Activated CD4-positive, alpha-beta T cell treated with anti-CD3 and anti-CD28 coated beads for 36 hours (primary cell): ENCODE measurements at places on chromosomes 13 and 19. TPM values are rescaled to one million over a fixed set of nuclear protein-coding genes. Genes with fewer than 3 reads are reported as not detected.
A peak's percentile ranks its signal among the peaks of the same experiment; 100 is the strongest.

The KIR3DL2 gene
- total RNA-seq, result 1.3 TPM

The ZNF208 gene
- 3.4 TPM for total RNA-seq

DNA sequence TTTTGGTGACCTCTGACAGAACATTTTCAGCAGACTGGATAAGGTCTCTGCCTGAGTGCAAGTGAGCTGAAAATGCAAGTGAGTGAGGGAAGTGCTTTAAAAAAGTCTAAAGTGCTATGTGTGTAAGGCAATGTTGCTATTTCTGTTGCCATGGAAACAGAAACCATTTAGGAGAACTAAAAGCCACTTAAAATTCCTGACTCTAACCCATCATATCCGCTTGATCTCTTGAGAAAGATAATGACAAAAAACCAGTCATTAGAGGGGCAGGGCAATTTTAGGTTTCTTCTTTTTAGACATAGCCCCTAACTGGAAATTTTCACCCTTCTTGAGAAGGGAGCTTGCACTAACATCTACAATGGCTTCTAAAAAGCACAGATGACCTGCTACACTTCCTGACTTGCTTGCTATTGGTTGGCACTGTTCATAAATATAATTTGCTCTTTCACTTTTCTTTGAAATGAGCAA, at the start of gene CYSLTR2:
CYSLTR2 (plus strand) TSS at position 458 of the 468 bp plus-strand sequence. CDS start 52,889 bp downstream, outside the sequence.
- H3K27ac ChIP-seq, result peak within 1 kb of the TSS; percentile 90
- H3K4me1 ChIP-seq, result peaks cover 44% of the 10 kb centered on the region
- no peak for DNase-seq
- peak within 1 kb of the TSS; percentile 60 for H3K4me3 ChIP-seq

The CD177 gene
- total RNA-seq, result not detected

The ZNF471 gene
- total RNA-seq, result 1.4 TPM

- no peaks in the 10 kb centered on the region for H3K36me3 ChIP-seq
- no peaks in the 10 kb centered on the region for H3K4me1 ChIP-seq
- no peak overlapping the region for H3K4me3 ChIP-seq
- H3K27ac ChIP-seq, result no peak overlapping the region
- H3K27me3 ChIP-seq, result no peaks in the 10 kb centered on the region
These were observed 90.6 kb downstream of the SPRY2 start for GRCh38 chr13:80250213-80250810.

DNA sequence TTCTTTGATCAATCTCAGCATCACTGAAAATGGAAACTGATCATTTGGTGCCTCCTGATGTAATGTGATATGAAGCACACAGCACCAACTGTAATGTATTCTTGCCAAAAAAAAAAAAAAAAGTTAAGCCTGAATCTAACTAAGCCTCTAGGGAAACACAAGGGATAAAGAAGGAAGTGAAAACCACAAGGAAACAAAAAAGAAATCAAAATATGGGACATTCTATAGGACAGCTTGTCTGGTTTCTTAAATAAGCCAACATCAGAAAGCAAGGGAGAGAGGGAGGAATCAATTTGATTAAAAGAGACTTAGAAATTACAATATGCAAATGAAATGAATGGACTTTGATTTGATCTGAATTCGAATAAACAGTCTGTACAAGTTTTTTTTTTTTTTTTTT, 20.6 kb upstream of the METTL21C start:
- H3K27me3 ChIP-seq, result peaks cover 5% of the 10 kb centered on the region
- H3K4me3 ChIP-seq, result no peak overlapping the region
- H3K27ac ChIP-seq, result no peak overlapping the region
- no peak for DNase-seq
- H3K4me1 ChIP-seq, result no peaks in the 10 kb centered on the region

DNA sequence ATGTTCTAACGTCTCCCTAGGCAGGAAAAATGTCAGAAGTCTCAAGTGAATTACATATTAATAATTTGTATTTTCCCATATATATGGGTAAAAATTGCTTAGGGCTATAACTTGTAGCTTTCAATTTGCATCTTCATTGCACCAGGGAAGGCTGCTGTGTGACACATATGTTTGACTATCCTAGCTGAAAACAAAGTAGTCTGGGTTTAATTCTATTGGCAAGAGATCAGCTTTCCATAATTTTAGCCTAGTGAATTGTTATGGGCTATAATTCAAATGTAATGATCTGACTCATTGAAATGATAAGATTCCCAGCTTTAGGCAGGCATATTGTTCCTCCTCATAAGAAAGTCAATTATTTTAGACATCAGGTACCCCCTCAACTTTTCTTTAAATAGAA, 553.1 kb downstream of the DCT start:
- H3K27me3 ChIP-seq, result peaks cover 6% of the 10 kb centered on the region
- H3K27ac ChIP-seq, result no peak overlapping the region
- H3K4me1 ChIP-seq, result no peaks in the 10 kb centered on the region
- no peak for DNase-seq
- H3K36me3 ChIP-seq, result no peaks in the 10 kb centered on the region
- H3K4me3 ChIP-seq, result no peak overlapping the region

GRCh38 chr13:114315074-114315785, 927 bp downstream of the CHAMP1 start:
- no peak for DNase-seq
- peak overlapping the region; percentile 89 for H3K27ac ChIP-seq
- H3K27me3 ChIP-seq, result no peaks in the 10 kb centered on the region
- peaks cover 53% of the 10 kb centered on the region for H3K4me1 ChIP-seq
- H3K36me3 ChIP-seq, result peaks cover 35% of the 10 kb centered on the region
- peak overlapping the region; percentile 97 for H3K4me3 ChIP-seq

DNA sequence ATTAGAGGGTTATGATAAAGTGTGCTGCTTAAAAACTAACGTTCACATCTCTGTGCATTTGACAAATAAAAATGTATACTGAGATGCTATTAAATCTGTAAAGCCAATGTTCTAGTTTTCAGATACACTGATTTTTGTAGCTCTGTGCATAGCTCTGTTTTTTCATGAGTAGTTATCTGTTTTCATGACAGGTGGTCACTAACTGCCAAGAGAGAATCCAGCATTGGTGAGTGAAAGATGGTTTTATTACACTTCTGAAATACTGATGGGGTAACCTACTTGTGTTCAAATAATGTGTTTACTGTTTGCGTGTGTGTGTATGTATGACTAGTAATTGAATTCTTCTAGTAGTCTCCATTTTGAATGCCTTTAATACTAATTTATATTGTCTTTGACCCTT, 29.0 kb downstream of the URI1 start:
- no peaks in the 10 kb centered on the region for H3K27me3 ChIP-seq
- peaks cover 66% of the 10 kb centered on the region for H3K4me1 ChIP-seq
- H3K36me3 ChIP-seq, result peaks cover 5% of the 10 kb centered on the region
- no peak overlapping the region for H3K27ac ChIP-seq
- no peak overlapping the region for H3K4me3 ChIP-seq

- no peak overlapping the region for H3K4me3 ChIP-seq
- no peak overlapping the region for H3K27ac ChIP-seq
- peaks cover 62% of the 10 kb centered on the region for H3K36me3 ChIP-seq
- no peaks in the 10 kb centered on the region for H3K4me1 ChIP-seq
These were observed 18.7 kb upstream of the QTRT1 start for GRCh38 chr19:10682397-10683063.

DNA sequence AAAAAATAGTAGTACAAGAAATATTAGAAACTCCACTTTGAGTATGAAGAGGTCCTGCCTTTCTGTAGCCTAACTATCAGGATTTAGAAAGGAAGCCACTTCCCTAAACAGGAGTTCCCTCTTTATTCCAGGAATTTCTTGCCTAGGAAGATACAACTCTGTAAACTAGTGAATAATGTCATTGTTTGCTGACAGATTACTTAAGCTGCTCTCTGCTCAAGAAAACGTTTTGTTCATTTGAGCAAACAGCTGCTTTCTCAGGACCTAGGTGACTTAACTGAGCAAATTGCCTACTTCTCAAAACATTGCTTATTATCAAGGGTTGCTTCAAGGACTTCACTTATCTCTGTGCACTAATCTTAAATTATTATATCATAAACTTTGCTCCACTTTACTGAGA, 1419.4 kb upstream of the SLC10A2 start:
- H3K36me3 ChIP-seq, result no peaks in the 10 kb centered on the region
- H3K4me3 ChIP-seq, result no peak overlapping the region
- H3K27me3 ChIP-seq, result no peaks in the 10 kb centered on the region
- H3K27ac ChIP-seq, result no peak overlapping the region

GRCh38 chr13:99959540-99960230, 11.9 kb downstream of the ZIC5 start:
- H3K36me3 ChIP-seq, result no peaks in the 10 kb centered on the region
- DNase-seq, result peak; percentile 26
- H3K4me3 ChIP-seq, result peak overlapping the region; percentile 44

- peaks cover 33% of the 10 kb centered on the region for H3K4me1 ChIP-seq
- peaks cover 15% of the 10 kb centered on the region for H3K27me3 ChIP-seq
- H3K4me3 ChIP-seq, result no peak overlapping the region
- H3K36me3 ChIP-seq, result peaks cover 29% of the 10 kb centered on the region
These were observed 59.6 kb downstream of the KCNRG start for GRCh38 chr13:50074843-50075242.

DNA sequence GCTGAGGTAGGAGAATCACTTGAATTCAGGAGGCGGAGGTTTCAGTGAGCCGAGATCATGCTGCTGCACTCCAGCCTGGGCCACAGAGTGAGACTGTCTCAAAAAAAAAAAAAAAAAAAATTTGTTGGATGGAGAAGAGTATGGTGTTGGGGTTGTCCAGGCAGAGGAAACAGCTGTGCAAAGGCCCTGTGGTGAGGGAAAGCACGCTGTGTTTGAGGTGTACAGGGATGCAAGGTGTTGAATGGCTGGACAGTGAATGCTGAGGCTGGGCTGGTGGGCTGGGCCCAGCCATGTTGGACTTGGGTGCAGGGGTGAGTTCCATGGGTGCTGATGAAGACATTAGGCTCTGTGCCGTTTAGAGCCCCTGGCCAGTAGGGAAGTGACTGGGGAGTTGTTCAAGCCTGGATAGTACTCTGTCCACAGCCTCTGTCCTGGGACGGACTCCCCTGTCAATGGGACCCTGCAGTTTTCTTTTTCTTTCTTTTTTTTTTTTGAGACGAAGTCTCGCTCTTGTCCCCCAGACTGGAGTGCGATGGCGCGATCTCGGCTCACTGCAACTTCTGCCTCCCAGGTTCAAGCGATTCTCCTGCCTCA, 18.6 kb downstream of the PRR12 start:
- peaks cover 20% of the 10 kb centered on the region for H3K4me1 ChIP-seq
- no peak for DNase-seq
- peaks cover 21% of the 10 kb centered on the region for H3K36me3 ChIP-seq
- no peak overlapping the region for H3K4me3 ChIP-seq

GRCh38 chr19:33248954-33249613, 23.4 kb upstream of the SLC7A10 start:
- no peak overlapping the region for H3K4me3 ChIP-seq
- no peaks in the 10 kb centered on the region for H3K4me1 ChIP-seq
- H3K27ac ChIP-seq, result no peak overlapping the region
- H3K36me3 ChIP-seq, result no peaks in the 10 kb centered on the region
- no peaks in the 10 kb centered on the region for H3K27me3 ChIP-seq
- peak; percentile 32 for DNase-seq

- peaks cover 32% of the 10 kb centered on the region for H3K36me3 ChIP-seq
- H3K4me3 ChIP-seq, result peak within 1 kb of the TSS; percentile 84
- H3K27ac ChIP-seq, result peak within 1 kb of the TSS; percentile 94
These were observed at the start of gene RASAL3 for GRCh38 chr19:15464394-15465385. Gene RASAL3 (minus strand): TSS chr19:15464544. CDS start chr19:15464358, 186 bp downstream.

DNA sequence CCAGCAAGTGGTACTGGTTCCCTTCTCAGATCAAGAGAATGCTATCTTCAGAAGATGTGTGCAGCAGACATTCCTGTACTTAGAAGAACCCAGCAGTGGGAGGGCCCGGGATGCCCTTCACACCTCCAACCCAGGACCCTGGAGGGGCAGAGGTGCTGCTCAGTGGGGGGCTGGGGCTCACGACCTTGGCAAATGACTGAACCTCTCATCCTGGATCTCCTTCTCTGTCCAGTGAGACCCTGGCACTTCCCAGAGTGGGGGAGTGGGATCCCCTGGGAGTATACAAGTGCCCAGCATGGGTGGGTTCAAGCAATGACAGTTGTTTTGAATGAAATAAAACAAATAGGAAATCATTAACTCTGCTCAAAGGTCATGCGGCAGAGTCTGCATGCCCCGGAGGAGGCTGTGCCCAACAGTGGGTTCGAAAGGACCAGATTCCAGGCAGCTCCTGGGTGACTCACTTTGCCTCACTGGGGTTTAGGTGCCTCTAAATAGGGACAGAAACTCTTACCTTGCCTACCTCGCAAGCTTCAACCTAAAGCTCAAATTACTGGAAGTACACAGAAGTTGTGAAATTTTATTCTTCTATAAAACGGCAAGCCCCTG, 26.9 kb downstream of the GGACT start:
- no peak overlapping the region for H3K27ac ChIP-seq
- no peak overlapping the region for H3K4me3 ChIP-seq
- peaks cover 3% of the 10 kb centered on the region for H3K36me3 ChIP-seq
- DNase-seq, result no peak

DNA sequence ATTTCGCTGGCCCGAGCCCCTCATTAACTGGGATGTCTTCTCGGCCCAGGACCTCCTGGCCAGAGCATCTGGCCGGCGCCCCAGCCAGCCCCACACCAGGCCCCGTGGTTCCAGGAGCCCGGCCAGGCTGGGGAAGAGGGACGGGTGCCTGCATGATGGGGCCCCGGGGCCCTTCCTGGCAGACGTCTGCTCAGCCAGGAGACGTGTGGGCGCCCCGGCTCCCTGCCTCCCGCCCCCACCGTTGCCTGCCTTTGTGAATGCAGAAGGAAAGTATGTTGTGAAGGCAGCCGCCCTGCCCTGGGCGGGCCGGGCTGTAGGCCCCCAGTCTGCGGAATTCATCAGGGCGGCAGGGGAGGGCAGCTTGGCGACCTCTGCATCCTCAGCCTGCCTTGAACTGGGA, 4.4 kb upstream of the COMP start:
- DNase-seq, result no peak
- no peak overlapping the region for H3K27ac ChIP-seq
- peaks cover 38% of the 10 kb centered on the region for H3K27me3 ChIP-seq
- peaks cover 2% of the 10 kb centered on the region for H3K4me1 ChIP-seq

GRCh38 chr19:2270157-2270422, 11.9 kb downstream of the PEAK3 start:
- peaks cover 37% of the 10 kb centered on the region for H3K36me3 ChIP-seq
- peak; percentile 53 for DNase-seq
- H3K27me3 ChIP-seq, result no peaks in the 10 kb centered on the region
- peak overlapping the region; percentile 89 for H3K4me3 ChIP-seq
- peaks cover 41% of the 10 kb centered on the region for H3K4me1 ChIP-seq
- peak overlapping the region; percentile 88 for H3K27ac ChIP-seq
